ENCODE measurements at places on chromosomes 5 and 9.

DNA sequence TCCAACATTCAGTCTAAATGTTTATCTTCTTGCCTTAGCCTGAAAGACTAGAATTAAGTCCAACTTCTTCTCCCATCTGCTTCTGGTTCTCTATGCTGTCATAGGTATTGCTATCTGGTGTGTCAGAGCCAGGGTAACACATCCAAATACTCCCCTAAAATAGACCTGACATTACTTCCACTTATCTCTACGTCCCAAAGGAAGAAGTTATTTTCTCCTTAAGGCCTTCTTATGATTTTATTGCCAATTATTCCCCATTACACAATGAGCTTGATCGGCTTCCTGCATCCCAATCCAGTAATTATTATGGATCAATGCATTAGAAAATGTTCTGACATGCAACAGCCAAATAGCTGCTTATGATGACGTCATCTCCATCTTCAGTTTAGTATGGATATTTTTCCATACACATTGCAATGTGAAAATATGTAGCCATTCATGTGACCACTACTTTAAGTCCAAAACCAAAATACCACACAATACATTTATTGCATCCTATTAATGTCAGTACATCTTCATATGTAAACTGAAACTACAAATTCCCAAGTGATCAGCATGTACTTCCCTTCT lies 555.5 kb downstream of the MAT2B start:
- no peak for DNase-seq

DNA sequence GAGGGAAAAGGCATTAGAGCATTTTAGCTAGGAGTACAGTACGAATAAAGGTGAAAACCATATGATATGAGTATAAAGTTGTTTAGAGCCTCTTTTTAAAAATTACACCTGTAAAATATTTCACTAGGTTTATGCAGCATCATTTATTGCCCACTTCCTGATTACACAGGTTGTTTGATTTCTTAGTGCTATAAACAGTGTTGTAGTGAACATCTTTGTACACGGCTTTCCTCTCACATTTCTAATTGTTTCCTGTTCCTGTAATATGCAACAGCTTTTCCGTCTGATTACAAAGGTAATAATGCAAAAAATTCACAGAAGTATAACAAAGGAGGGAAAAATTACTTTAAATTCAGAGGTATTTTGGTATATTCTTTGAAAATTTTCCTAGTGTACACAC lies 13.0 kb downstream of the STOM start:
- no peak for DNase-seq

DNA sequence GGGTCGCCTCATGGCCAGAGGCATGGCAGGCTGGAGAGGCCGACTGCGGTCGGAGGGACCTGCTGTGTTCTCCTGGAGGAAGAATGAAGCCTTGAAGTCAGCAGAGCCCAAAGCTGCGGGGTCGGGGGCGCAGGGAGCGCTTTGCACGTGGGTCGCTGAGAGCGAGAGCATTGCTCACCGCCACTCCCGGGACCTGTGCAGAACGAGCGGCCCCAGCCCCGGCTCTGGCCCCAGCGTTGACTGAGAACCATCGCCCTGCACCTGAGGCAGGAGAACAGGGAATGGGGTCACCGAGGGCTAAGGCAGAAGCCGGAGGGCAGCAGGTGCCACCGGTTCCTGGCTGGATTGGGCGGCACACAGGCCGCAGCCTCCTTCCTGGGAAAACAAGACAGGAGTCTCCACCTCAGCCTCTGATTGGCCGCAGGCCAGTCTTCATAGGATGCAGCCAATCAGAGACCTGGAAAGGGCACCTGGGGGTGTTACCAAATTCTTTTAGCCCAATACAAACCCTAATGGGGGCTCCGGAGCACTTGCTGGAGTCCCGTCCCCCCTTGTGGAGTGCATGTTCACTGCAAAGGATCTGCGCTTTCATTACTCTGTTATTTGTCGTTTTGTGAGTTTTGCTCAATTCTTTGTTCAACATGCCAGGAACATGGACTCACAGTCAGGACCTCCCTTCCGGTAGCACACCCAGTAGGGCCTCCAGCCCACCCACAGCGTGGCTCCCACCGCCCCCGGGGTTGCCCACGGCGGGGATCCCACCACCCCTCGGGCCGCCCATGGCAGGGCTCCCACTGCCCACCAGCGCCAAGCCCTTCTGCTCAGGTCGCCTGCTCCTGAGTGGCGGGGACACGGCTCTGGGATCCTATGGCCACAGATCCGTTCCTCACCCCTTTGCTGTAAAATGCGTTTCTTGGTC lies 24.7 kb upstream of the SLC6A19 start:
- no peak for DNase-seq

- peak; percentile 58 for DNase-seq
Observed at GRCh38 chr5:158451203-158451992, 592.5 kb upstream of the CLINT1 start.

- no peak for DNase-seq
Observed at GRCh38 chr5:59346982-59347381, 546.5 kb downstream of the PDE4D start.

DNA sequence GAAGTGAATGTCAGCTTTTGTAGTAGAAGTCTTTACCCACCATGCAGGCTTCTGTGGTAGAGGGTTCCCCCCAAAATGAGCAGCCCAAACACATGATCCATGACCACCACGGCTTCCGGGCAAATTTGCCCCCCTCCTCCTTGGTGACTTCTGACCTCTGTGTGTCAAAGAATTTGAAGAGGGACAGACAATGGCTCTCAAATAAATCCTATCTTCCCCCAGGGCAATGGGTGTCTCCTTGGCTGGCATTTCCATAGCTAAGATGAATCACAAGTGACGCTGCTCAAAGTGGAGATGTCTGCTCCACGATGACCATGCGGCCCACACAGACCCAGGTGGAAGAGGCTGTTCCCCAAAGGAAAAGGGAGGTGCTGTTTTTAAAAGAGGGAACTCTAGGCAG lies 30.2 kb upstream of the BOD1 start:
- DNase-seq = no peak

GRCh38 chr5:140365941-140366340 lies 5.9 kb downstream of the SLC4A9 start:
- no peak for DNase-seq

GRCh38 chr5:66708368-66708767 lies 112.2 kb downstream of the MAST4 start:
- no peak for DNase-seq

- no peak for DNase-seq
Observed at GRCh38 chr9:109730228-109730627, 49.8 kb upstream of the PALM2AKAP2 start.

GRCh38 chr9:93829271-93830011 lies 125.7 kb downstream of the BARX1 start:
- no peak for DNase-seq

DNA sequence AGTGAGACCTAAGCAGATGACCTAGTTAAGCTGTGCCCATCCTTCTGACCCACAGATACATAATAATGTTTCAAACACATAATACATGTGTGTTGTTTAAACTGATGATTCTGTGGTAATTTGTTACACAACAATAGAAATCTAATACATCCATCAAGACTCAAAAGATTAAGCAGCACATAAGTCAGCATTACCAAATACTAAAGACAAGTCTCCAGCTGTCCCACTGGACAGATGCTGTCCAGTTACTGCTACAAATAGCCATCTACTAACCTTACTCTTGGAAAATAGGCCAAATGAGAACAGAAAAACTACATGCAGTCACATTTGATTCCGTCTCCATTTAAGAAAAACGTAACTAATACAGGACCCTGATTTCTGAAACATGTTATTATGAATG lies 10.8 kb downstream of the TRMO start:
- DNase-seq = no peak

DNA sequence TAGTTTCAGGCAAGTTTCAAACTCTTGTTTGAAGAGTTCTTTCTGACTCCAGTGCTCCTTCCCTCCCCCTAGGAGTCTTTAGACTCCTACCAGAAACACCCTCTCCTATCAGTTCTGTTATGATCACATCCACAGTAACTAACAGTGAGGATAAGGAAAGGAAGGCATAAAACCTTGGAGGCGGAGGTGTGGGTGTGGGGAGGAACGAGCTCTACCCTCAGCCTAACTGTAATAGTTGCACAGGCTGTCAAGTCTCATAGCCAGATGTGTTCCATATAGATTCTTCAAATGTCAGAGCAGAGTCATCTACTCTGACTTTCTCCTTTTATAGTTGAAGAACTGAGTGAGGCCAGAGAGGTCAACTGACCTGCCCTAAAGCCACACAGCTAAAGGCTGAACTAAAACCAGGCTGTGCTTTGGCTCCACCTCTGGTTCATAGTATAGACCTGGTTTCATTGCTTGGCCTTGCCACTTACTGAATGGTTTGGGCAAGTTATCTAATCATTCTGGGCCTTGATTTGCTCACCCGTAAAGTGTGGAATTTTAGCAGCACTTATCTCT lies 34.4 kb upstream of the PIK3R1 start:
- no peak for DNase-seq

- no peak for DNase-seq
Observed at GRCh38 chr9:135184181-135185053, 96.9 kb downstream of the OLFM1 start.

DNA sequence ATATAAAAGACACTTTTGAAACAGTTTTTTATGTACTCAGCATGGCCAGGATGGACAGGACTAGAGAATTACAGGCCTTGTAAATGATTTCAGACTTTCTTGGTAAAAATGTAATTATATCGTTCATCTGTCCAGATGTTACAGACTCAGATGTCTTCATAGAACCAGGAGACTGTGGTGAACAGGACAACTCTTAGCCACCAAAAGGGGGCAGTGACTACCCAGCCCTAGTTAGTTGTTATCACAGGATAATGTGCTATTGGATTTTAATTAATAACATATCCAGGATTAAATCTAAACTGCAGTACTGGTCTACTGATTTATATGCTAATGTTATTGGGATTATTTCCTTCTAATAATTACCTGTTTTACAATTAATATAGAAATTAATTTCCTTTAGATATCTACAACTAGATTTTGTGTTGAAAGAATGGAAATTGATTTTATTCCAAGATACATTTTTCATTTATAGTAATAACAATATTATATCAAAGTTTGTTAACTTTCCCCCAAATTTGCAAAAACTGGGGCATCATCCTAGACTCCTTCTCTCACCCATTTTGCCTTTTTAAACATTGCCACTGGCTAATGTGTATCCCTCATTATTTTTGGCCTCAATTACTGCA lies 99.4 kb downstream of the MTREX start:
- DNase-seq = peak; percentile 35

GRCh38 chr9:14888875-14889274 lies 21.4 kb downstream of the FREM1 start:
- DNase-seq = no peak

DNA sequence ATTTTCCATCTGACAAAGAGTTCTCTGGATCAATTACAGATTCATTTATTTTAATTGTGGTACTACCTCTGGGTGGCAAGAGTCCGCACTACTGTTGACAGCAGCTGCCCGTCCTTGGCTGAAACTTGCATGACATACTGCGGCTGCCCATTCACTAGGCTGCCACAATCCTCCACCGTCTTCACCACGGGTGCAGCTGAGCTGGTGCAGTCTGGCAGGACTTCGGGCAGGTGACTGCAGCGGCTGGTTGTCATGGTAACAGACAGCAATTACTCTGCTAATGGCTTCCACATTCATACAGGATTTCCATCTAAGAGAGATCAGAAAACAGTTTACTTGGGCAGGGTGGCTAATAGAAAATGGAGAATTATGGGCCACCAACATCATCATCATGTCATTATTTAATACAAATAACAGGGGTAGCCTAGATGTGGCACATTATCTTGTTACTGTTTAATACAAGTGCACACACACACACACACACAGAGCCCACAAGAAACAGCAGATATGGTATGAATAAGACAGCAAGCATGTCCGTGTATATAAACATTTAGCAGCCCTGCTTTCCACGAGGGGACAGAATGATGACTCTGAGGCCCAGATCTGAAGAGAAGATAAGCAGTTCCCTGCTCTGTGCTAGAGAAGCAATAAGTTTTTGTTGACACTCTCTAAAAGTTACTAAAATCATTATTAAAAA lies 112.3 kb downstream of the MARCHF3 start:
- no peak for DNase-seq

DNA sequence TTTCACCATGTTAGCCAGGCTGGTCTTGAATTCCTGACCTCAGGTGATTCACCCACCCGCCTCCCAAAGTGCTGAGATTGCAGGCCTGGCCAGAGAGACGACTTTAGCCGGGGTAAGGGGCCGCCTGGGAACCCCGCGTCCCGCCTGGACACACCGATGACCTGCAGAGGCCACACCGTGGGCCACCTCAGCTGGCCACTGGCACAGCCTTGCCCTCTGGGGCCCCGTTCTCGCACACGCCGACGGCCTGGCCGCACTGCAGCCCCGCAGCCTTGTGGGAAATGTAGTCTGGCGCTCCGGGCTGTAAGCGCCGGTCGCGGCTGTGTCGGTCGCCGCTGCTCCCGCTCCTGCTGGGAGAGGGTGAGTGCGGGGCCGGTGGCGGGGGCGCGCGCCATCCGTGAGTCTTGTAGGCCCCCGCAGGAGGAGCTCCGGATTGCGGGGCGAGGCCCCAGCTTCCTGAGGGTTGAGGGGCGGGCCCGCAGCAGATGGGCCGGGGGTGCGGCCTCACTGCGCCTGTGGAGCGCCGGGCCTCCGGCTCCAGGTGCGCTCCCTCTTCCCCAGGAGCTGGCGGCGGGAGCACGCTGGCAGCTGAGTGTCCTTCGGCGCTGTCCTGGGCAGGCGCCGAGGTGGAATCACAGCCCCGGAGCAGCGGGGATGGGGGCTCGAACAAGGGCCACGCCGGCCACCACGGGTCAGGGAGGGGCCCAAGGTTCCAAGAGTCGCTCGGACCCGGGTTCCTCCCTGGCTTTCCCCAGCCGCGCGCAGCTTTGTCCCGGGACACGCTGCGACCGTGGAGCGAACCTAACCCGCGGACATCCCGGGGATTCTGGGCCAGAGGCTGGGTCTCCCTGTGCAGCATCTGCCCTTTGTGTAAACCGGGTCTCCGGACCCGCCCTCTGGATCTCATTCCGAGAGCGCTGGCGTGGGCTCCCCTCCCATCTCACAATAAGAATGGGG lies at the start of gene ZFP2:
Gene ZFP2, plus strand, starts transcription at position 299 of the 957 bp plus-strand sequence. CDS start 35,401 bp downstream, outside the sequence.
- DNase-seq = no peak

DNA sequence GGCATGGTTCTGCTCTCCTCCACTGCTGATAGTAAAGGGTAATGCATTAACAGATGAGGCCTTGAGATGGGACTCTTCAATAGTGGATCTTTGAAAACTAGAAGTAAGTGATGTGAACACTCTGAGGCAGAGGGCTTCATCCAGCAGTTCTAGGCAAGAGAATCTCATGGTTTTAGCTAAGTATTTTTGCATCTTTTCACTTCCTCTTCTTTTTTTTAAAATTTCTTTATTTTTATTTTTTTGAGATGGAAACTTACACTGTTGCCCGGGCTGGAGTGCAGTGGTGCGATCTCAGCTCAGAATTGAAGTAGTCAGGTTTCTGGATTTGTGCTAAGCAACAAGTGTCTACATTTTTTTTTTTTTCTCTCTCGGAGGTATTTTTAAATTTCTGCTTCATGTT lies 101.9 kb downstream of the MTRR start:
- no peak for DNase-seq

DNA sequence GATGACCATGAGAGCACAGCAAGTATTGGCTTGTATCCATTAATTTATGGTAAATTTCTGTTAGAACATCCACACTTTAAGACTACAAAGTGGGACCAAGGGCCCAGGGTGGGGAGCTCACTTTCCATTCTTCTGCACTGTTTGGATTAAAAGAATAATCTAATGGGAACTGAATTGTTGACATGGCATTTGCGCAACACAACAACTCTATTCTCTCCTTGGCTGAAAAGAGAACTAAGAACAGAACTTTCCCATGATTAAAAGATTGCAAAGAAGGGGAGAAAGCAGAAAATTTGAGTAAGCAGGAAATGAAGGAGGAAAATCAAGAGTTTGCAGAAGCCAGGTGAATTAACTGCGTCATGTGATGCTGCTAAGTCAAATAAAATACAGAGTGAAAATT lies 143.4 kb downstream of the HINT1 start:
- DNase-seq = no peak

- DNase-seq = no peak
Observed at GRCh38 chr5:119168401-119168800, 97.5 kb downstream of the DMXL1 start.
